Foreskin fibroblast (primary cell): ENCODE measurements at places on chromosomes 7 and 10.

GRCh38 chr10:74297389-74298080, 146.5 kb downstream of the ADK start:
- peak; percentile 61 for DNase-seq

GRCh38 chr10:96090463-96090800, 39.7 kb upstream of the ZNF518A start:
- DNase-seq = no peak

- DNase-seq = no peak
These were observed 106.6 kb downstream of the VIPR2 start for GRCh38 chr7:159038066-159038465.

DNA sequence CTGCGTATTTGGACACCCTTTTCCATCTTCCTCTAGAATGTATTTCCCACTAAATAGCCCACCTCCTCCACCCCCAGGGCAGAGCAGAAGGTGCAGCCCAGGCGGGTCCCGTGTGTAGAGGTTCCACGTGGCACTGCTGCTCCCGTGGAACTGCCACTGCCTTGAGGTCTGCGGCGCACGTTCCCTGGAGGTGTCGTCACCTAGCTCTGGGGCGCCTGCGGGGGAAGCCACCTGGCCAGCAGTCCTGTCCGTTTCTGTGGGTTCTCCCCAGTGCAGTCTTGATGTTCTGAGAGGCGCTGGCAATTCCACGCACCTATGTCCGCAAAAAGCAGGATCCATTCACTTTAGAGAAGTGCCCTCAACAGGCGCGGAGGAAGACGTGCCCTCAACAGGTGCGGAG, 21.9 kb downstream of the BNIP3 start:
- DNase-seq = no peak

DNA sequence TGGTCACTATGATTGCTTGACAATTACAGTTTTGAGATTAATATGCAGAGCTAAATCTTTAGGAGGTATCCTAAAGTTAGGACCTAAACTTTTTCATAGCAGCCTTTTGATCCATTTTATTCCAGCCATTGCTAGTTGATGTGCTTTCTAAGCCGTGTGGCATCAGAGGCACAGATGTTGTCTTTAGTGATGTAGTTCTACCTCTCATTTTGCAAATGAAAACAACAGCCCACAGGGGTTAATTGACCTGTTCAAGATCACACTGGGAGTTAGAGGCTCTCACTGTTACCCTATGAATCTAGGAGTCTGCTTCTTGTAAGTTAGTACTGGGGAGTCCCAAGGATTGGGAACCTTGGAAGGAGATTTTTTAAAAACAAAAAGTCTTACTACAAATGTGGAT, 10.6 kb downstream of the AUTS2 start:
- DNase-seq = no peak

GRCh38 chr10:74293686-74294371, 142.8 kb downstream of the ADK start:
- peak; percentile 42 for DNase-seq

GRCh38 chr10:132168571-132169030, 18.1 kb upstream of the DPYSL4 start:
- DNase-seq = no peak

DNA sequence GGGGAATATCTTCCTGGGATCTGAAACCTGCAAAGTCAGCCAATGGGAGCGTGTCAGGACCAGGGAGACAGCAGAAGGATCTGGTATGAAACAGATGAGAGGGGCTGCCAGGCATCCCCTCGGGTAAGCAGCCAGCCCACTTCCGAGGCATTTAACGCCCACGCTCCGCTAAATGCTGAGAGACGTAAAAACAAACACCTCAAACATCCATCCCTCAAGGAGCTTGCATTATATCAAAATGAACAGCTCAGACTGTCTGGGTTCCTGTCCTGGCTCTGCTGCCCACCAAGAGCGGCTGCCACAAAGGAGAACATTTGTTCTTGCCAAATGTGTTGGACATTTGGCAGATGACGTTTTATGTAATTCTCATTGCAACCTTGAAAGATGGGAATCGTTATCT, 7.0 kb upstream of the SERPINE1 start:
- no peak for DNase-seq

DNA sequence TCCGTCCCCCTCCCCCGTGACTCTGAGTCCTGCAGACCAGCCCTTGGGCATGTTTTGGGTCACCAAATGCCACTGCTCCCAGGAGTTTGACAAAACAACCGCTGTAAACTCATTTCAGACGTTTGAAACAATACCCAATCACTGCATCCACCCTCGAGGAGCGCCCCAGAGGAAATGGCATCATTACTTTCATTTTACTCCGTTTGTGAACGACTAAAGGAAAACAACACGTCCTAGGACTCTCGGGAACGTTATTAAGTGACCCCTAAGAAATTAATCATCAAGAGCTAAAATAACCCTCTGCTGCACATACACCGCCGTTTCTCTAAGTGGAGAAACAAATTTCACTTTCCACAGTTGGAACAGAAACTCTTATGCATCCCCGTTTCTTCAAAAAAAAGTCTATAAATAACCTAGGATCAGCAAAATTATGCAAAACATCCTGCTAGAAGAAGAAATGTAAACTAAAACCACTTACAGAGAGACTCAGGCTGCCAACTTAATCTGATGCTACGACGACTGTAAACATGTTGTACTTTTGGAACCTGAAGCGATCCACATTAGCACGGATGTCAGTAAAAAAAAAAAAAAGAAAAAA, 109.9 kb upstream of the EFCAB10 start:
- DNase-seq = peak; percentile 54

DNA sequence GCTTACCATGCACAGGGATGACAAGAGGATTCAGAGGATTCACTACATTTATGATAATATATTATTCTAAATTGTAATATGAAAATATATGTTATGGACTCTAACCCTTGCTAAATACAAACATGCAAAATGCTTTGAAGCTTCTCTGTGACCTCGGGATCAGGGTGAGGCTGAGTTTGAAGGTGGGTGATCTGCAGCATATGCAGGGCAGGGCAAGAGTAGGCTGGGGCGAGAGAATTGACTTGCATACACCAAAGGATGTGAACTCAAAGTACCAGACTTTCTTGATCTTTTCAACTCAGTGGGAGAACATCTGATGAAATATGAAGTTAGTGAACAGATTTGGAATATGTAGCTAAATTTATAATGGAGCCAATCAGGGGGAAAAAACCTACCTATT, 57.0 kb downstream of the GPR158 start:
- no peak for DNase-seq

- DNase-seq = no peak
These were observed 41.4 kb downstream of the EPHB4 start for GRCh38 chr7:100785878-100786277.

- DNase-seq = no peak
These were observed 13.3 kb downstream of the PARP12 start for GRCh38 chr7:140049339-140050024.

GRCh38 chr10:37222046-37222445, 96.6 kb downstream of the ANKRD30A start:
- no peak for DNase-seq

DNA sequence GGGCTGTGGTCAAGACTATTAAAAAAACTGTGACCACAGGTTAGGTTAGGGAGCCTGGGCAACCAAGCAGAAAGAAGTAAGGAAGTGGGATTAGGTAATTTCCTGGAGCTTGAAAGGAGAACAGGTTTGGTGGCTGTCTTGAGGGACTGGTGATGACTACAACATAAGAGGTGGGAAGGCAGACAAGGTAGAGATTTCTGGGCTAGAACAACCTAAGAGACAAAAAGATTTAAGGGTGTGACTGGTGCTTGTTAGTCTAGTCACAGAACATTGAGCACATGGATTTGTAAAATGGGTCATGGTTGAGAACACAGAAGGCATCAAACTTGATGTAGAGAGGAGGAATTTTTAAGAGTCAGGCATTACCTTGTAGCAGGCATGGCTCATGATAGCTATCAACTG, 123.7 kb upstream of the ASAH2 start:
- no peak for DNase-seq

- DNase-seq = peak; percentile 11
These were observed 2.1 kb downstream of the SHH start for GRCh38 chr7:155809947-155810769.

DNA sequence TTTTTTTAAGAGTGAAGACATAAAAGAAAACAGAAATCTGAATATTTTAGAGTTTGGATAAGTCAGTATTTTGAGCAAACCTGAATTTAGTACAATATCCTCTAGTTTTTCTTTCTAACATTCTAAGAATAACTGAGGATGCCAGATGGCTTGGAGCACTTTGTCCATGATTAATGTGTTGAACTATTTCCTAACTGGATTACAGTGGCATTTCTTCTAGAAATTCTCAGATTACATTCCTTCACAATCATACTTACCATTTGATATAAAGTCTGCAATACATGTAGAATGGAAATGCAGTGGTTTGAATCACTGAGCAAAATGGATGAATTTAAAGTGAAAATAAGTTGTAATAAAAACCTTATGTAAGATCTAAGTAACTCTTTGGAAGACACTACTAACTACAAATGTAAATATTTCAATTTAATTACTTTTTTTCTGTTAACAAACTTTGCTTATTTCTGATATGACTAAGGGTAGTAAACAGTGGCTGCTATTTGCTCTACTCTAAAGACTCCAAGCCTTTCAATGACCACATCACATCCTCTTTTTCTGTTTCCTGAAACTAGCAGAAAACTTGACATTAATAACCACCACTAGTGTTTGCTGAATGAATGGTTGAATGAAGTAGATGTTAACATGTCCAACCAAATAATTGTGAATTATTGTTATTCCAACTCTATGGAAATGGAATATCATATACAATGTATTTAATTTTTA, 102.8 kb downstream of the PRKG1 start:
- DNase-seq = peak; percentile 47

DNA sequence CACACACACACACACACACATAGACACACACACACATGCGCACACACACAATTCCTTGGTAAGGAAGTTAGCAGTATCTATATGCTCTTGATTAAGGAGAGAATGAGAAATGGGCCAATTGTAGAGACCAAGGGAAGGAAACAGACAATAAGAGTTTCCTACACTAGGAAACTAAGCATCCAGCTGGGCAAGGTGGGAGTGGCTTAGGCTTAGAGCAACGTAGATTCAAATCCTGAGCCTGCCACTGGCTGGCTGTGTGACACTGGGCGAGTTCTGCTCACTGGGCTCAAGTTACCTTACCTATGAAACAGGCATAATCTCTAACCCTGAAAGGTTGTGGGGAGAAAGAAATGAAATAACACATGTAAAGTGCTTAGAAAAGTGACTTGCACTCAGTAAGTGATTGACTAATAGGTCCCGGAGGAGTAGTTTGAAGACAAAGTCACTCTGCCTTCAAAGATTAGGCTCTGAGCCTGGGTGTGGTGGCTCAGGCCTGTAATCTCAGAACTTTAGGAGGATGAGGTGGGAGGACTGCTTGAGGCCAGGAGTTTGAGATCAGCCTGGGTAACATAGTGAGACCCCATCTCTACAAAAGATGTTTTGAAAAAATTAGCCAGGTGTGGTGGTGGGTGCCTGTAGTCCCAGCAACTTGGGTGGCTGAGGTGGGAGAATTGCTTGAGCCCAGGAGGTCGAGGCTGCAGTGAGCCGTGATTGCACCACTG, 701.4 kb downstream of the PARD3 start:
- no peak for DNase-seq

- DNase-seq = no peak
These were observed 33.2 kb upstream of the GIMAP8 start for GRCh38 chr7:150417239-150417638.

DNA sequence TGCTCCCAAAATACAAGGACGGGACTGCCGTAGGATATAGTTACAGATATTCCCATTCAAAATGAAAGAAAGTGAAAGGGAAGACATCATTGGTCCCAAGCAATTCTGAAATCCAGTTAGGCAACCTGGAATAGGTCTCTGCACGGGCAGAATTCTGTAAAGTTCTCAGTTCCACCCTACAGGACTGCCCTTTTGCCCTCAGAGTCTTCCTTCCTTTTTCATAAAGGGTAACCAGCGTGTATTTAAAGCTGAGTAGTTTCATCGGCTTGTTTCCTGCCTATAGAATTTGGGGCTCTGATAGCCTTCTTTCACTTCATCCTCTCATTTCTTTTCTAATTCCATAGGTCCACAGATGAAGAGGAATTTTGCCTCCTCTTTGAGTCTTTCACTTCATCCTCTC, 20.0 kb downstream of the COPG2 start:
- DNase-seq = no peak

GRCh38 chr7:49714182-49714581, 59.3 kb upstream of the VWC2 start:
- DNase-seq = no peak

GRCh38 chr7:86149024-86149665, 494.6 kb upstream of the GRM3 start:
- no peak for DNase-seq

GRCh38 chr10:117960345-117960935, 86.3 kb downstream of the RAB11FIP2 start:
- DNase-seq = peak; percentile 12

- DNase-seq = no peak
These were observed 41.1 kb downstream of the GARS1 start for GRCh38 chr7:30635798-30636197.
